Fibroblast of villous mesenchyme (primary cell): ENCODE measurements at places on chromosomes 11 and 22.

DNA sequence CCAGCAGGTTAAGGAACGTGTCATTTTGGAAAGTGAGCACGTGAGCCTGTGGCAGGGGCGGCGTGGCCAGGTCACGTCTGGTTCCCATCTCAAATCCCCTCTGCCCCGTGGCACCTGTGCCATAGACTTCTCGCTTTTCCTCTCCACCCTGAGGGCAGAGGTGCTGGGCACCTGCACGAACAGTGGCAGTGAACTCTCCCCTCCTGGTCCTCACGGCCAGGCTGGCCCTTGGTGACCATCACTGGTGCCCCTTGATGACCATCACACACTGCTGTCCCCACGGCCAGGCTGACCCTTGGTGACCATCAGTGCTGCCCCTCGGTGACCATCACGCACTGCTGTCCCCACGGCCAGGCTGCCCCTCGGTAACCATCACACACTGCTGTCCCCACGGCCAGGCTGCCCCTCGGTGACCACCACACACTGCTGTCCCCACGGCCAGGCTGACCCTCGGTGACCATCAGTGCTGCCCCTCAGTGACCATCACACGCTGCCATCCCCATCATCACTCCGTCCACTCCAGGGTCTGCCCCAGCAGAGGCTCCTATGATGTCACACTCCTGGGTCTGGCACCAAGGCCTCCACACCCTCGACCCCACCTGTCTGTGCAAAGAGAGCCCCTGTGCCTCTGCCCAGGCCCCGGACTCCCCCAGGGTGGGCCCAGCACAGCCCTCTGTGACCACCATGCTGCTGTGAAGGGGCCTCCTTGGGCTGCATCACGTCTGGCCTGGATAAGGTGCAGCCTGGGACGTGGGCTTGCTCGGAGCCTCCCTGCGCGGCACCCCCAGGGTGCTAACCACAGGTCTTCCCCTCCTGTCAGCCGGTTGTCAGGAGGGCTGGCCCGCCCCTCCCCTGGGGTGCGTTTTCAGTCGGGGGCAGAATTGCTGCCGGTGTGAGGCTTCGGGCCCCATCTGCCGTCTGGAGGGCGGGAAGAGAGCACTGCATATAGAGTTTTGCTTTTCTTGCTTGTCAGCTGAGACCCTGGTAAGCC, 738.6 kb downstream of the BRD1 start:
- no peak for DNase-seq

- no peak for DNase-seq
Observed at GRCh38 chr11:74877132-74877531, 71.8 kb downstream of the XRRA1 start.

GRCh38 chr11:27004103-27004502, 10.2 kb downstream of the FIBIN start:
- no peak for DNase-seq

GRCh38 chr11:34006876-34007275, 44.7 kb upstream of the CAPRIN1 start:
- no peak for DNase-seq

DNA sequence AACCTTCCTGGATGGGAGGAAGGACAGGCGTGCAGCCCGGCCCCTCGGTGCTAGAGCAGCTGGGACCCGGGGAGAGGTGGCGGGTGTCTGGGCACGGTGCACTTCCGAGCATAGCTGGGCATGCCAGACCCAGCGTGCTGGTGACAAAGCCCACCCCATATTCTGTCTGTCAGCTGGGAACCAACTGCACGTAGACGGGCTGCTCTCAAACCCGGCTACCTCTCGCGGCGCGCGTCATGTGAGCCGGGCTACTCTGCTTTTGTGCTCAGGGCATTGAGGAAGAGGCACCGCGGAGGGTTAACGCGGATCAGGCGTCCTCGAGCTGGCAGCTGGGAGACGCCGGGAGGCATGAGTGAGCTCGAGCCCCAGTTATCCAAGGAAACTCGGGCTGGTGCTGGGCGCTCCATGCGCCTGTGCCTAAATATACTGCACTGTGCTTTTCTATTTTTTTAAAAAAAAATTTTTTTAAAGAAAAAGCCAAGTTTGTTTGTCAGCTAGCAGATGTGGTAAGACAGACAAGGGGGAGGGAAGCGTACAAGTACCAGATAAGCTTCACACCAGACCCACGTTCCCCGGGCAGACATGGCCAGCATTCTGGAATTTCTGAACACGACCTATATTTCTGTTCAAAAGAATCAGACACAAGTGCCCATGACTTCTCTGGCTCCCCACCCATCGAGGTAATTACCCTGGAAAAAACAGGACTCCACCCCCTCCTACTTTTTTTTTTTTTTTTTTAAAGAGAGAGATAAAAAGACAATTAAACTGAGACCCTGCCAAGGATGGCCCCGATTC, 425.6 kb downstream of the SHANK2 start:
- DNase-seq: peak; percentile 4

DNA sequence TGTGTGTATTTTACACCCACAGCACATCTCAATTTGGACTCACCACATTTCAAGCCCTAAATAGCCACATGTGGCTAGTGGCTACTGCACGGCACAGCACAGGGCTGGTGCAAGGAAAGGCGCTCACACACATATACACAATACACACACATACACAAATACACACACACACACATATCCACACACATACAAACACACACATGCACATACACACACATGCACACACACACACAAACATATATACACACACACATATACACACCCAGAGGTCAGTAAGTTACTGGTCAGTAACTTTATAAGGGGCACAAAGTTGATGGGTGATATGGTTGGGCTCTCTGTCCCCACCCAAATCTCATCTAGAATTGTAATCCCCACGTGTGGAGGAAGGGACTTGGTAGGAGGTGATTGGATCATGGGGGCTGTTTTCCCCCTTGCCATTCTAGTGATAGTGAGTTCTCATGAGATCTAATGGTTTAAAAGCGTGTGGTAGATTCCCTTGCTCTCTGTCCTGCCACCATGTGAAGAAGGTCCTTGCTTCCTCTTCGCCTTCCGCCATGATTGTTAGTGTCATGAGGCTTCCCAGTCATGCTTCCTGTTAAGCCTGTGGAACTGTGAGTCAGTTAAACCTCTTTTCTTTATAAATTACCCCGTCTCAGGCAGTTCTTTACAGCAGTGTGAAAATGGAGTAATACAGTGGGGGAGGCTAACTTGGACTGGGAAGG, 37.6 kb upstream of the DKK3 start:
- DNase-seq: no peak

GRCh38 chr11:119144825-119145486, 3.9 kb upstream of the ABCG4 start:
- DNase-seq: peak; percentile 76
